ENCODE measurements at places on chromosomes 16 and 17. TPM values are rescaled to one million over a fixed set of nuclear protein-coding genes. Genes with fewer than 3 reads are reported as not detected.

Gene TOB1
- total RNA-seq = 70.1 TPM

Gene PABPN1L
- total RNA-seq = not detected

Gene CHMP1A
- 74.0 TPM for total RNA-seq

Gene ARHGAP27
- 73.8 TPM for total RNA-seq

Gene RNPS1
- total RNA-seq = 116 TPM

Gene CARHSP1
- total RNA-seq = 103 TPM

Gene MYH1
- 0.81 TPM for total RNA-seq

Gene SLFN11
- total RNA-seq = 75.7 TPM

Gene PSMD3
- total RNA-seq = 73.6 TPM

Gene LITAFD
- total RNA-seq = not detected

Gene C17orf78
- not detected for total RNA-seq

Gene ABCA3
- 598 TPM for total RNA-seq

Gene TRIM72
- total RNA-seq = 0.17 TPM

Gene DOC2B
- total RNA-seq = 13.7 TPM

Gene TEKT5
- total RNA-seq = not detected

Gene ARSG
- total RNA-seq = 4.8 TPM

Gene ACSM2A
- not detected for total RNA-seq

Gene FA2H
- total RNA-seq = 2.1 TPM

Gene TP53TG3F
- total RNA-seq = not detected

Gene ADAM11
- total RNA-seq = 0.43 TPM

Gene SULT1A3
- 10.6 TPM for total RNA-seq

Gene ATMIN
- total RNA-seq = 33.5 TPM

Gene NPIPB13
- total RNA-seq = 19.9 TPM

Gene CSH2
- not detected for total RNA-seq

Gene TBC1D3D
- not detected for total RNA-seq

Gene LRRC37A2
- total RNA-seq = 11.7 TPM

Gene CACNG1
- not detected for total RNA-seq

Gene B3GNT9
- 19.3 TPM for total RNA-seq
